Suprapubic skin (tissue), 4 donors: ENCODE measurements at places on chromosomes 1 and 21. TPM values are rescaled to one million over a fixed set of nuclear protein-coding genes. Genes with fewer than 3 reads are reported as not detected.

- peaks cover 32% of the 10 kb centered on the region for H3K4me1 ChIP-seq
- H3K4me3 ChIP-seq, result peak overlapping the region; percentile 97
- H3K36me3 ChIP-seq, result peaks cover 54% of the 10 kb centered on the region
- no peak for DNase-seq
Observed at GRCh38 chr1:149928401-149928724, 760 bp upstream of the SF3B4 start.

DNA sequence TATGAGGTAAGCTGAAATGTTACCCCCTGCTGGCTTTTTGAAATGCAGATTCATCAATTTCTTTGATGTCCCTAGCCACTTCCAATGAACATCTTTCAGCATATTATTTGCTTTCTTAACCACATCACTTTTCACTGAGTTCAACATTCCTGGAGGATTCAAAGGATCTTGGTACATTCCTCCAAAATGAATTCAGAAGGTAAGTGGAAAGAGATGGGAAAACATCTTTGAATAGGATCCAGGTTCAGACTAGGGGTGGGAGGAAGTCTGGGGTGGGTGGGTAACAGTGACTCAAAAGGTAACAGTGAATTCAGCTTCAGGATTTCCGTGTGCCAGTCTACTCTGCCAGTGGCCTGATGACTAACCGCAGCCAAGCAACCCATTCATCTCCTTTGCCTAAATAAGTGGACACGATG, 180.7 kb downstream of the ZC3H11B start:
- H3K4me3 ChIP-seq, result no peak overlapping the region
- peaks cover 6% of the 10 kb centered on the region for H3K4me1 ChIP-seq
- DNase-seq, result no peak
- H3K36me3 ChIP-seq, result no peaks in the 10 kb centered on the region
- H3K27ac ChIP-seq, result no peak overlapping the region

GRCh38 chr1:151547119-151547899, 7.2 kb downstream of the TUFT1 start:
- H3K4me3 ChIP-seq, result no peak overlapping the region
- no peaks in the 10 kb centered on the region for H3K27me3 ChIP-seq
- DNase-seq, result peak; percentile 79
- H3K4me1 ChIP-seq, result peaks cover 49% of the 10 kb centered on the region

DNA sequence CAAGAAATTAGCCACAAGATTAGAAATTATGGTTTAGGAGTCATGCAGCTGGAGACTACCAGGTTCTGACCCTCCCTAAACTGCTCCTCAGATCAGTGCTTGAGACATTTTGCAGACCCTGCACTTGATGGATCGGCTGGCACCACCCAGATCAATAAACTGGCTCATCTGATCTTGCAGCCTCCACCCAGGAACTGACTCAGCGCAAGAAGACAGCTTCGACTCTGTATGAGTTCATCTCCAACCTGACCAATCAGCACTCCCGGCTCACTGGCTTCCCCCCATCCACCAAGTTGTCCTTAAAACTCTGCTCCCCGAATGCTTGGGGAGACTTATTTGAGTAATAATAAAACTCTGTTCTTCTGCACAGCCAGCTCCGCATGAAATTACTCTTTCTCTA, 40.0 kb downstream of the L1TD1 start:
- H3K4me1 ChIP-seq, result no peaks in the 10 kb centered on the region
- no peaks in the 10 kb centered on the region for H3K36me3 ChIP-seq
- no peak for DNase-seq
- H3K27ac ChIP-seq, result no peak overlapping the region
- no peaks in the 10 kb centered on the region for H3K27me3 ChIP-seq

DNA sequence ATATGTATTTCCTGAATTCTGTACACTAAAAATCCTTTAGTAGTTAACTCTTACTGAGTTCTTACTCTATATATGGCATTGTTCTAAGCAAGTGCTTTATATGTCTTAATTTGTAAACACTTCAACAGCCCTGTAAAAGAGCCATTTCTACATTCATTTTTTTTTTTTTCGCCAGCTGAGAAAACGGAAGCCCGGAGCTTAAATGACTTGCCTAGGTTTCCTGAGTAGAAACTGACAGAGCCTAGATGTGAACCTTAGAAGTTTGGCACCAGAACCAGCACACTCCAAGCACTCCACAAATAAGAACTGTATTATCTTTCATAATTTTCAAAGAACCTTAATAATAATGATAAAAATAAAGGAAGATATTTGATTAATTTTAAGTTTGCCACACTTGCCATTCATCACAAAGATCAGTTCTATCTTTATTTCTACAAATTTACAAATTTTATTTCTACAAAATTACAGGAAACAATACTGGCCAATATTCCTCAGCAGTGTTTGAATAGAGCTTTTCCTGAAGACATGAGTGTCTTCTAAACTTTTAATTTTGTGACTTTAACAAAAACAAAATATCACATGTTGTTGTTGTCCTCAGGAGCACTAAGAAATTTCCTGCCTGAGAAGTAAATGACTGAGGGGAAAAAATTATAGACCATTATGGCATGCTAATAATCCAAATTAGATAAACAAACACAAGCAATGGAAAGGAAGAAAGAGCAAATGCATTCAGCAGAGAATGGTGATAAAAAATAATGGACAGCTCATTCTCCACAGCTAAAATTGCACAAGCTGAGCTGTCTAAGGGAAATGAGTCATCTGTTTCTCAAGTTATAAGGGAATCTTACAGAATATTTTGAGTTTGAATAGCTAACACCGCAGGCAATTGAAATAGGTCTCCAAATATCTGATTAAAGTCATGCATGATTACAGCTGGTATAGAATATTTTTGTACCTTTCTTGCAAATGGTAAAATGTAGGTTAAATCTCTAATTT, 71.2 kb downstream of the DPYD start:
- H3K27me3 ChIP-seq, result no peaks in the 10 kb centered on the region
- H3K4me3 ChIP-seq, result no peak overlapping the region
- H3K36me3 ChIP-seq, result no peaks in the 10 kb centered on the region
- no peak overlapping the region for H3K27ac ChIP-seq
- peaks cover 7% of the 10 kb centered on the region for H3K4me1 ChIP-seq
- DNase-seq, result no peak

- no peaks in the 10 kb centered on the region for H3K27me3 ChIP-seq
- peaks cover 6% of the 10 kb centered on the region for H3K4me1 ChIP-seq
- H3K4me3 ChIP-seq, result no peak overlapping the region
- no peak overlapping the region for H3K27ac ChIP-seq
- no peak for DNase-seq
Observed at GRCh38 chr1:210340311-210340710, 11.6 kb downstream of the HHAT start.

GRCh38 chr1:85448358-85448757, 16.6 kb downstream of the DDAH1 start:
- H3K4me3 ChIP-seq, result no peak overlapping the region
- H3K4me1 ChIP-seq, result peaks cover 9% of the 10 kb centered on the region
- H3K27me3 ChIP-seq, result no peaks in the 10 kb centered on the region

KCNJ15 gene
- total RNA-seq, result 4.6 TPM

S100A7A gene
- not detected for total RNA-seq

SLC2A5 gene
- total RNA-seq, result 3.3 TPM

RGS4 gene
- not detected for total RNA-seq

OR2T11 gene
- total RNA-seq, result 0.53 TPM

S100A1 gene
- 19.6 TPM for total RNA-seq

SCAMP3 gene
- 45.1 TPM for total RNA-seq

GLRX2 gene
- total RNA-seq, result 4.7 TPM
